ENCODE measurements at places on chromosomes 6 and 20. TPM values are rescaled to one million over a fixed set of nuclear protein-coding genes. Genes with fewer than 3 reads are reported as not detected.

The SLC26A8 gene
- total RNA-seq = 1.1 TPM

DNA sequence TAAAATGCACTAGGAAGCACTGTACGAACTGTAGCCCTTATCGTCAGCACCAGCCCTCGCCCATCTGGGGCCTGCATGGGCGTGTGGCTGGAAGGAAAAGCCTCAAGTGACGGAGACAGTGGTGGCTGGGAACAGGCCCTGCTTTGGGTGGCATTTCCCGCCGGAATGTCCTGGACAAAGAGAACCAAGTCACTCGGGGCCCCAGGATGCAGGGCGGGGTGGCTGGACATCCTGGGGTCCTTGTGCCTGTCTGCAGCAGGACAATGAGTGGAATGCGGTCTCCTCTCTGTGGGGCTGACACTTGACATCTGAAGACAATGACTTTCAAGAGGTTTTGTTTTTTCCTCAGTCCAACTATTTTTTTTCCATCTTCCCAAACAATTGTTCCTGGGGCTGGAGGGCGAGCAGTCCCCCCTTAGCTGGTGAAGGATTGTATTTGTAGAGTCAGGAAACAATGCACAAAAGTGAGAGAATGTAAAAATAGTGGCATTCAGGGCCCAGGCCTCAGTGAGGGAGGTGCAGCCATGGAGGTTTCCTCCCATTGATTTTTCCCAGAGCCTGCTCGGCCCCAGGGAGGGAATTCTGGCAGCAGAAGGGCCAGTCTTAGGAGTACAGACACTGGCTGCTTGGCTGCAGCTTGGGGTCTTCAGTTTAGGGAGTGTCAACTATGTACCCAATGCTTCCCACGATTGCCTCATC, 64.4 kb downstream of the PREX1 start:
- no peaks in the 10 kb centered on the region for H3K36me3 ChIP-seq
- DNase-seq = no peak

- no peak overlapping the region for H3K27ac ChIP-seq
- H3K4me3 ChIP-seq = no peak overlapping the region
- H3K36me3 ChIP-seq = no peaks in the 10 kb centered on the region
- H3K4me1 ChIP-seq = no peaks in the 10 kb centered on the region
- peaks cover 18% of the 10 kb centered on the region for H3K27me3 ChIP-seq
- no peak for DNase-seq
These were observed 25.7 kb downstream of the TCF15 start for GRCh38 chr20:584161-584970.

DNA sequence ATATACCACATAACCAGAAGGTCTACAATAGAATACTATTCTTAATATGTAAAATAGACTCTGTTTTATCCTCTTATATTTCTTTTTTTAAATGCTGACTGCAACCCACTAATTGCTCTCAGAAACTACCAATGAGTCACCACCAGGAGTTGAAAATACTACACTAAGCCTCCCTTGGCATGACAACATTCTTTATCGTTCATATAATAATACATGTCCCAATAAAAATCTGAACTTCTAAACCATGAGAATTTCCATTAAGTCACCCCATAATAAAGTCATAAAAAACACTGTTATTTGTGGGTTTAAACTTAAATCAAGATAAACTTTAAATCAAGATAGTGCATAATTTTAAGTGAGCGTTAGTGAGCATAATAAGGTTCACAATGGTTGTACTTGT, 4.2 kb downstream of the HACE1 start:
- no peaks in the 10 kb centered on the region for H3K4me1 ChIP-seq
- H3K27ac ChIP-seq = no peak overlapping the region
- DNase-seq = no peak
- H3K27me3 ChIP-seq = no peaks in the 10 kb centered on the region

The BCAS1 gene
- total RNA-seq = 108 TPM

The KIF25 gene
- not detected for total RNA-seq

DNA sequence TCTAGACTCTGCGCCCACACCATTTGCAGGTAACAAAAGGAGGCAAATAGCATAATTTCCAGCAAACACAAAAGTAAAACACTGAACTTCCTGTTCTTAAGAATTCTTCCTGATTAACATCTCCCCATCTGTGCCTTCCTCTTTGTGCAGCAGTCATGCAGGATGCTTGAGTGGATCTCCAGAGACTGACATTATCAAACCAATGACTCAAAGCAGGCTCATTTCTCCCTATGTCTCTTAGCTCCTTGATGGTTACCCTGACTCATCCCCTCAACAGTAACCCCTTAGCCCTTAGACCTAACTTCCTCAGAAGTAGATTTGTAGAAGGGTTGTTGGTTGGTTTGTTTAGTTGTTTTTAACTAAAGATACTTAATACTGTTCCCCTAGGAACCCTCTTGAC, 137.0 kb upstream of the RIN2 start:
- H3K36me3 ChIP-seq = no peaks in the 10 kb centered on the region
- H3K27ac ChIP-seq = no peak overlapping the region
- H3K27me3 ChIP-seq = no peaks in the 10 kb centered on the region
- H3K4me3 ChIP-seq = no peak overlapping the region
- DNase-seq = no peak

The CRISP2 gene
- not detected for total RNA-seq

GRCh38 chr6:107656883-107657282, 167.0 kb downstream of the SOBP start:
- no peak overlapping the region for H3K4me3 ChIP-seq
- DNase-seq = no peak
- H3K27me3 ChIP-seq = no peaks in the 10 kb centered on the region
- peak overlapping the region; percentile 60 for H3K27ac ChIP-seq

The MTFR2 gene
- 0.68 TPM for total RNA-seq

The ANKRD66 gene
- not detected for total RNA-seq

Data from transverse colon (tissue), 4 donors.